Activated CD8-positive, alpha-beta memory T cell treated with anti-CD3 and anti-CD28 coated beads for 4 hours (primary cell): ENCODE measurements at places on chromosomes 12 and 14.

GRCh38 chr12:15684896-15685658, 104.1 kb downstream of the EPS8 start:
- DNase-seq: no peak

- DNase-seq: no peak
Observed at GRCh38 chr14:22908601-22909000, 10.3 kb downstream of the RBM23 start.

DNA sequence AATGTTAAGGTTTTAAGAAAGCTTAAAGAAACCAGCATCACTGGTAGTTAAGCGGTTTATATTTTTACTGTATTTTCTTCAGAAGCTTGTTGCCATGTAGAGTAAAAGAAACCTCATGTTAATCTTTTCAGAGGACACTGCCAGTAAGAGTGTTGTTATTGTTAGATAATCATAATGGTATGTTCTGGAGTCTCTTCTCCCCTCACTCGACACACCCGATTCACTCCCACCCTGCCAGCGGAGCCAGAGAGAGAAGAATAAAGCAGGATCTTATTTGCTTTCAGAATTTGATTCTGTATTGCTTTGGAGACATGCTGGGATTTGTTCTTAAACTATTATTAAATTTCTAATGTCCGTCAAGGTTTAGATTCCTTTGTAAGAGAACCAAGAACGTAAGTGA, 113.7 kb downstream of the SAMD4A start:
- DNase-seq: no peak

DNA sequence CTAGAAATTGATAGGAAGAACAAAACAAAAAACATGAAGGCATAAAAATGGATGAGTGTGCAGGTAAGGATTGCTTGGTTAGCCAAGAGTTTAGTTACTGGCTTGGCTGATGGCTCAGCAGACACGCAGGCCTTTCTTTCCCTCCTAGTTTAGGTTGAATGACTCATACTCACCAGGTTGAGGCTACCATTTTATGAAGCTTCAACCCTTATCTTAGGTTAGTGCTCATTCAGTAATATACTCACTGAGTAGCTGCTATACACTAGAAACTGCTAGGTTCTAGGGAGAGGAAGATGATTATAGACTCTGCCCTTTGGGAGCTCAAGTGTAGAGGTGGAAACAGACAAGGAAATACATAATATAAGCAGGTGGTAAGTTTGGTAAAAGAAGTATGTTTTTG, 6.0 kb downstream of the P3H3 start:
- no peak for DNase-seq

DNA sequence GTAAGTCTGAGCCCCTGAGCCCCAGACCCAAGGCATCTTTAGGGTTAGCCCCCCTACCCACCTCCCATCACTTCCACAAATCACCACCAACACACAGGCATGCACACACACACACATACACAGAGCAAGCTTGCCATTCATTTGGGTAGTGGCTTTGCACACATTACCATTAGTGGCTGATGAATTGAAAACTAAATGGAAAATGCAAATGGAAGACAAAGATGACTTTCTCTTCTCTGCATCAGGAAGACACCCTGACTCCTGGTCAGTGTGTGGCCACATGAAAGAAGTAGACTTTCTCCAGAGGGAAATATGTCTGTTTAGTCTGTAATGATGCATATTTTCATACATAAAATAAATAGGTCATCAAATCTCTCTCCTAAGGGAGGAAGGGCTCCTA, 55.2 kb downstream of the CCDC60 start:
- no peak for DNase-seq

- DNase-seq: no peak
Observed at GRCh38 chr14:54803396-54803795, 99.2 kb downstream of the GCH1 start.

- DNase-seq: no peak
Observed at GRCh38 chr14:65170768-65171507, 68.6 kb upstream of the MAX start.

DNA sequence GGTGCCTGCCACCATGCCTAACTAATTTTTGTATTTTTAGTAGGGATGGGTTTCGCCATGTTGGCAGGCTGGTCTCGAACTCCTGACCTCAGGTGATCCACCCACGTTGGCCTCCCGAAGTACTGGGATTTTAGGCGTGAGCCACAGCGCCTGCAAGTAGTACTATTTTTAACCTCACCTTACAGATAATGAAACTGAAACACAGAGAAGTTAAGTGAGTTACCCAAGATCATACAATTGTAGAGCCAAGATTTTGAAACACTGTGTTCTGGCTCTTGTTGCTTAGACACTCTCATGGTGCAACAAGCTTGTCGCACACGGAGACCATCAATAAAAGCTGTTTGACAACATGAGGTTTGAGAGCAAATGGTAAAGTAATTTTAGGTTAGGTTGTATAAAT, 159.1 kb upstream of the LMNTD1 start:
- DNase-seq: no peak

DNA sequence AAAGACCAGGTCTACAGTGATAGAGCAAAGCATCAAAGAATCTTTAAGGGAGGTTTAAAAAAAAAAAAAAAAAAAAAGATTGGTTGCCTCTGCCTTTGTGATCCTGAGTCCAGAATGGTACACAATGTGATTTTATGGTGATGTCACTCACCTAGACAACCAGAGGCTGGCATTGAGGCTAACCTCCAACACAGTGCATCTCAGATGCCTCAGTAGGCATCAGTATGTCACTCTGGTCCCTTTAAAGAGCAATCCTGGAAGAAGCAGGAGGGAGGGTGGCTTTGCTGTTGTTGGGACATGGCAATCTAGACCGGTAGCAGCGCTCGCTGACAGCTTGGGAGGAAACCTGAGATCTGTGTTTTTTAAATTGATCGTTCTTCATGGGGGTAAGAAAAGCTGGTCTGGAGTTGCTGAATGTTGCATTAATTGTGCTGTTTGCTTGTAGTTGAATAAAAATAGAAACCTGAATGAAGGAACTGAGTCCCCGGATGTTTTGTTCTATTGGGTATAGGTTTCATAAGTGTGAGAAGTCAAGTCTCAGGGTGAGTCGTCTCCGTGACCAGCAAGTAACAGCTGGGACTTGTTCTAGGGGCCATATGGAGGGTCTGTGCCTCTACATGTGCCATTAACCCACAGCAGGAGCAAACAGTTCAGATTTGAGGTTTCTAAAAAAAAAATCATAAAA, 9.3 kb downstream of the PEBP1 start:
- no peak for DNase-seq

GRCh38 chr14:37253905-37254304, 56.2 kb downstream of the MIPOL1 start:
- no peak for DNase-seq

DNA sequence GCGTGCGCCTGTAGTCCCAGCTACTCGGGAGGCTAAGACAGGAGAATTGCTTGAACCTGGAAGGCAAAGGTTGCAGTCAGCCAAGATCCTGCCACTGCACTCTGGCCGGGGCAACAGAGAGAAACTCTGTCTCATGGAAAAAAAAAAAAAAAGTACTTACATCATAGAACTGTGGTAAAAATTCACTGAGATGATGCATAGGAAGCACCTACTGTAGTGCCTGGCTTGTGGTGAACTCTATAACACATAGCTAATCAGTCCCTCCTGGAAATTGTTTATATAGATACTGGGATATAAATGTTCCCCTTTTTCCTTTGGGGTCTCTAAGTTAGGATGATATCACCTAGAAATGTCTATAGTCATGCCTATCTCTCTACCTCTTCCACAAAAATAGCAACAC, 89.7 kb upstream of the CPM start:
- no peak for DNase-seq

- no peak for DNase-seq
Observed at GRCh38 chr14:30272848-30273832, 285.8 kb upstream of the G2E3 start.

- DNase-seq: no peak
Observed at GRCh38 chr14:81127785-81128184, 93.0 kb downstream of the GTF2A1 start.

GRCh38 chr12:52771088-52771487, 6.1 kb downstream of the KRT76 start:
- DNase-seq: no peak

DNA sequence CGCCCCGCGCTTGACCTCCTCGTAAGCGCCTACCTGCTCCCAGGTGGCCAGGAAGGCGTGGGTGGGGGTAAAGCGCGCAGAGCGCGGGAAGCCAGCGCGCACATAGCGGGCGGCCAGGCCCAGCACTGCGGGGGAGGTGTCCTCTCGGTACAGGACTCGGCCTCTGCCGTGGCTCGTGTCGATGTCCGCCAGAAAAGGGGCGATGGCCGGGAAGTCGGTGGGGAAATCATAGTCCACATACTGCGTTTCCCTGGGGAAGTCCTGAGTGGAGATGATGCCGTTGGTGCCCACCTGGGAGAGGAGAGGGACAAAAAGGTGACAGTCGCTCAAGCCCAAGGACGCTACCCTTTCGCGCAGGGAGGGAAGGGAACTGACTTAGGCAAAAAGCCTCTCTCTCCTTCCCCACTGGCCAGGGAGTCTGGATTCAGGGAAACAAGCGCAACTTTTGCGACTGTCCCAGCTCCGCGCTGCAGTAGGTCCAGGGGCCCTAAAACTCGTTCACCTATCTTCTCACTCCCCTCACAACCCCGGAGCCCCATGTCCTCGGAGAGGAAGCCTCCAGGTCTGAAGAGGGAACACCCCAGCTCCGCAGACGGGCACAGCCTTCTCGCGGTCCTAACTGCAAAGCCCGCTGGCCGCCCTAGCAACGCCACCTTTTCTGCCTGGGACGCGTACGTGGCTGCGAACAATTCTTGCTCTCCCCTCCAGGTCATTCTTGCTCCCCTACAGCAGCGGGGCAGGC, 815 bp downstream of the NID2 start:
- DNase-seq: no peak

GRCh38 chr12:99722690-99723486, 75.3 kb downstream of the GARIN6 start:
- DNase-seq: no peak

- no peak for DNase-seq
Observed at GRCh38 chr12:22986997-22987396, 362.0 kb downstream of the ETNK1 start.

GRCh38 chr14:106207316-106207715, 680.9 kb downstream of the TMEM121 start:
- DNase-seq: no peak

GRCh38 chr14:103518422-103519042, 4.1 kb downstream of the CKB start:
- DNase-seq: no peak

GRCh38 chr12:26122061-26122680, 2.7 kb downstream of the BHLHE41 start:
- DNase-seq: no peak

GRCh38 chr12:2940564-2940963, 18.6 kb upstream of the TEAD4 start:
- no peak for DNase-seq

- no peak for DNase-seq
Observed at GRCh38 chr12:53098354-53098981, 1.0 kb downstream of the IGFBP6 start.

DNA sequence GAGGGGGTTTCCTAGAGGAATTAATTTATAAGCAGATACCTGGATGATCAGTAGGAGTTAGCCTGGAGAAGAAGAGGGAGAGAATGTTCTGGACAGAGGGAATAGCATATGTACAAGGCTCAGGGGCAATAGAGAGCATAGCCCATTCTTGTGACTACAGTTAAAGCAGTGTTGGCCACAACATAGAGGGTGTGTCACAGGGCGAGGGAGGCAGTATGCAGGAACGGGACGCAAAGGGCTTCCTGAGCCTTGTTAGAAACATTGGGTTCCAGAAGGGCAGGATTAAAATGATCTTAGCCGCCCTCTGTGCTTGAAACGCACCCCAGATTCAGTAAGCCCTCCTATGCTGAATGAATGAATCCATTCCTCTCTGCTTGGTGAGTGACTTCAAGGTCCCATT, 142.2 kb upstream of the PWP1 start:
- no peak for DNase-seq

- no peak for DNase-seq
Observed at GRCh38 chr12:53824001-53824712, 72.4 kb upstream of the CISTR start.

DNA sequence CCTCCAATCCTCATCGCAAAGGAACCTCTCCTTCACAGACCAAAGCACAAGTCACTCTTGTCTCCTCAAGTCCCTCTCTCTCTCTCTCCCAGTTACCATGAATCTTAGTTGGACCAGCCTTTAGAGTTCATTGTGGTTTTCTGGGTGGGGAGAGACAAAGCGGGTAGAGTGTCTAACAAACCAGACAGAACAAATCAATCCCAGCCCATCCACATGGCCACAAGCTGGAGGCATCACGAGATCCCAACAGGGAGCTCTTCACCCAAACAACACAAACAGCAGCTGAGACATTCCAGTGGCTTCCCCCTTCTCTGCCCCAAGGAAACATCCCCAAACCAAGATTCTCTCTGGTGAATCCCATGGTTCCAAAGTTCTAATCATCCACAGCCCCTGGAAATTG, 22.4 kb downstream of the ACTN1 start:
- no peak for DNase-seq

- DNase-seq: no peak
Observed at GRCh38 chr12:130695061-130695460, 21.0 kb downstream of the RIMBP2 start.

GRCh38 chr12:23579257-23579656, 370.2 kb downstream of the SOX5 start:
- DNase-seq: no peak

- DNase-seq: no peak
Observed at GRCh38 chr12:124884587-124885438, 21.1 kb upstream of the SCARB1 start.

GRCh38 chr12:105922670-105923102, 216.1 kb downstream of the NUAK1 start:
- DNase-seq: no peak

- no peak for DNase-seq
Observed at GRCh38 chr12:119372540-119372939, 38.0 kb downstream of the CCDC60 start.

DNA sequence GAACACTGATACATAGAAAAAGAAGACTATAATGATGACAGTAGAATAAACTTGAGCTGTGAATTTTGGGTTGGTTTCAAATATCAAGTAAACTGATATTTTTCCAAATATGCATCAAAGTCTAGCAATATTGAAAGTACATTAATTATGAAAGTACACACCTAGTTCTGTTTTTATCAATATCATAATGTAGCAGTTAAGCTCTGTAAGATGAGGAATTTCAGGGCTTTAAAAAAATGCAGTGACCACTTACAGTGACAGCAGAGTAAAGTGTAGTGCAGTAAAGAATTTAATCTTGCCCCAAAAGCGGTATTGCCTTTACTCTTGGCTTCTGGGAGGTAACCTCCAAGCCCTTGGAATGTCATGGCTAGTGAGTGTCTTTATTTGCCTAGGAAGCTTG, 102.9 kb upstream of the ABCD2 start:
- DNase-seq: no peak
